ENCODE measurements at places on chromosomes 7 and 10. TPM values are rescaled to one million over a fixed set of nuclear protein-coding genes. Genes with fewer than 3 reads are reported as not detected.

DNA sequence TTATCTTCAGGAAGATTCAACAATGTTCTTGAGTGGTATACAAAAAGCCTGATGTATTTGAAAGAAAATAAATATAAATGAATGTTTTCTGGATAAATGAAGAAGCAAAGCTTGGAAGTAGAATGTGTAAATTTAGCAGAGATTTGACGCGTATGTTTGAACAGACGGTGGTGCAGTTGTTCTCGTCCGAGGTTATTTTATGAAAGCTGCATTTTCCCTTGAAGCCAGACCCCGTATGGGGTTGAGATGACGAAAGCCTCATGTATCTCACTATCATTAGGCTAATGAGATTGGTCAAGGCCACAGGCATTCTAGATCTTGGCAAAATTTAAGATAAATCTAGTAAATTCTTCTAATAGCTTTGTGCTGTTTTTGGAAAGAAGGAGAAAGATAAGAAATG, 195.2 kb downstream of the NXPH1 start:
- no peak for DNase-seq

DNA sequence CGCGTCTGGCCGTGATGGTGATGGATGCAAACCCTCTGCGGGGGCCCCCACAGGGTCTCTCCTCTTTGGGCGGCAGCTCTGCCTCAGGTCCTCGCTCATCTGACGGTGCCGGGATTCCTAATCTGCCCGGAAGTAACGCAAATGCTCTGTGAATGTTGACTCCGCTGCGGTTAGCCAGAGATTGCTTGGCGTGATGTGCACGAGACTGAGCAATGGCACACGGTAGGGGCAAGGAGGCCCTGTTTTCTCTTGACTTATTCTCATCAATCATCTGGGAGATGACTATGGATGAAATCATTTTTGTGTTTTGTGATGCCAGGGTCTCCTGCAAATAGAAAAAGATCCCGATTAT, 116.5 kb upstream of the ADAM12 start:
- DNase-seq: no peak

DNA sequence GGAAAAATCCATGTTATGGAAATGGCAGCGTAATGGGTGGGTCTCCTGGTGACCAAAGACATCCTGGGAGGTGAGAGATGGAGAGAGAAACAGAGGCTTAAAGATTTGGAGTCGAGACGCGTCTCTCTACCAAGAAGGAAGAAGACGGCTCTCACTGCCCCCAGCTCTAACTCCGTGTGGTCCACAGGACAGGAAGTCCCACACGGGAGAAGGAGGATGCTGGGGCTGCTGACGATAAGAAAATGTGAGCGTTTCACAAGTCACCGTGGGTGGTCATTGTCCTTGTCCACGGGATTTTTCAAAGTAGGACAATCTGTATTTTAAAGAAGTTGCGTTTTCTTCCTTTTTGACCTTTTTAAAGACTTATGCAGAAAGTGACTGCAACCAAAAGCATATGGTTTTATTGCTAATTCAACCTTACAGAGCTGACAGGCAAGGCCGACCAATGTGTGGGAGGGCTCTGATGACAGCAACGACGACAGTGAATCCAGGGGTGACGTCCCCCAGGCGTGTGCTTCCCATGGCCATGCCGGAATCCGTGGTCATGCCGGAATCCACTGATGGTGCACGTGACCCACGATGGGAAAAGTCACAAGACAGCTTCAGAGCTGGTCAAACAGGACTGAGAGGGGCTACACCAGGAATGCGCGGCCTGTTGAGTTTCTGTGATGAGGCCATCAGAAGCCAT, 341.2 kb downstream of the PTPRN2 start:
- DNase-seq: no peak

DNA sequence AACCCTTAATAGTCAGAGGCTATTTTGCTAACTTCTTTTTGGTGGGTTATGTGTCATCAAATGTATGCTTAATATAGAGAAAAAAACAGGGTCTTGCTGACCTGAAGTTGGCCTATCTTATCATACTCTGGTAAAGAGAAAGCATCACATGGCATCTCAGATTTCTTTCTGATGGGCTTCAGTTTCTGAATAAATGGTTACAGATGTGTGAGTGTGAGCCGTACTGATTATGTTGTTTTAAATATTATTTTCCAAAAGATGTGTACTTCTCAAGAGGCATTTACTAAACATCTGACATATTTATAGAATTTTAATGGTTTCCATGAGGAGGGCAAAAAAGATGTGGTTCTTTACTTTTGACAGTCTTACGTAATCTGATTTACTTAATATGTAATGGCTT, 28.4 kb downstream of the BBS9 start:
- no peak for DNase-seq

GRCh38 chr10:26318672-26319071, 102.1 kb downstream of the GAD2 start:
- DNase-seq: no peak

DNA sequence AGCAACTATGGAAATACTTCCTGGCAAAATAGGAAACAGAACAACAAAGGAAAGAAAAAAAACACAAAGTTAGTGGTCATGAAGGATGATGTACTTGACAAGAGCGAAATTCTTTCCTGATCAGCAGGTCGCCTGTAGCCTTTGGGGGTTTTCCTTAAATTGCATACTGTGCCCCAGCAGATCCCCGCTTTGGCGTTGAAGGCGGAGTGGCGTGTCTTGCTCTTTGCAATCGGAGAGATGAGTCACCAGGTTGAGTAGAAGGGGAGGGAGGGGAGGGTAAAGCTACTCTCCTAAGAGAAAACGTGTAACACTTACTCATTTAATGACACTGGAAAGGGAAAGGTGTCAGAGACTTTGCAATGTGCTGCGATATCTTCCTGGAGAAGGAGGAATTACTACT, 587.2 kb downstream of the SORCS1 start:
- DNase-seq: no peak

DNA sequence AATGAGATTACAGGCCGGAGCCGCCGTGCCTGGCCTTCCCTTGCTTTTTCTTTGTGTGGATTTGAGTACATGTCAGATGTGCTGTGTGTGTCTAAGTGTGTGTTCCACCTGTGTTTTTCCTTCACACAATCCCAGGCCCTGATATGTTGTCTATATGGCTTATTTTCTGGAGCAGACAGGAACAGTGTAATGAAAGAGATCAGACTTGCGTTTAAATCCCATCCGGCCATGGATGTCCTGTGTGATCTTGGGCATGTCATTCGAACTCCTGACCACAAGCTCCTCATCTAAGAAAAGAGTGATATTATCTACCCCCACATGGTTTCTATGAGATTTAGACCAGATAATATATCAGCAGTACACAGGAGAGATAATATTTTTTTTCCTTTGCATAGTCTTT, 37.2 kb downstream of the APBB1IP start:
- DNase-seq: no peak

- no peak for DNase-seq
These were observed 177.6 kb downstream of the VTI1A start for GRCh38 chr10:112624546-112625048.

GRCh38 chr10:119715628-119716505, 10.0 kb upstream of the INPP5F start:
- DNase-seq: no peak

GRCh38 chr7:110842796-110843195, 248.1 kb upstream of the LRRN3 start:
- no peak for DNase-seq

- DNase-seq: no peak
These were observed 58.0 kb downstream of the GNAT3 start for GRCh38 chr7:80453699-80454340.

DNA sequence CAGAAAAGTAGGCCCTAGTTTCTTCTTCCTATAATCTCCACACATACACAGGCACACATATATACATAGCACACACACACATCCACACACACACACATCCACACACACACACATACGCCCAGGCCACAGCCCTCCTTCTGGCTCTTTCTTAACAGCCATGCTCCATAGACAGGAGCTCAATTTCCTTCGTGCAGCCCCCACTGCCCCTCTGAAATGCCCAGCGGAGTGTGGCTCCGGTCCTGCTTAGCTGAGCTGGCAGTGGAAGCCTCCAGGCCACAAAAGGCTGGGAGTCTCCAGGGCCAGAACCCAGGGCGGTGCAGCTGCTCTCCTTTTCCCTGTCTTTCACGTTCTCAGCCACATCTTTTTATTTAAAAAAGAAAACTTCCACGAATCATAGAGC, 282.9 kb upstream of the IGFBP3 start:
- no peak for DNase-seq

GRCh38 chr10:63064706-63065105, 68.4 kb upstream of the NRBF2 start:
- no peak for DNase-seq

DNA sequence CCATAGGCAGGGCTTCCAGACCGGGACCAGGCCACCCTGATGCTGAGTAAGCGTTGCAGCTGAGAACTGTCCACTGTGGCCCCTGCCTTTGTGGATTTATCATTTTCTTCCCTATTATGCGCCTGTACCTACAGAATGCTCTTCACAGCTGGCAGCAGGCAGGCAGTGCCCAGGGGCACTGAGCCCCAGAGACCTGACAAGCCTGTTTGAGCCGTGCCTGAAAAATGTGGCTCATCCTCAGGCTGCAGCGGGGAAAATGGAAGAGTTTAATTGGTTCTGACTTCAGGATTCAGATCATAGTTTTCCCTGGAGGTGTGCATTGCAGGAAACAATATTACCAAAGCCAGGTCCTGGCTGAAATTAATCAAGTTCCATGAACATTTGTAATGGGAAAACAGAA, 200.2 kb downstream of the ZNF438 start:
- no peak for DNase-seq

DNA sequence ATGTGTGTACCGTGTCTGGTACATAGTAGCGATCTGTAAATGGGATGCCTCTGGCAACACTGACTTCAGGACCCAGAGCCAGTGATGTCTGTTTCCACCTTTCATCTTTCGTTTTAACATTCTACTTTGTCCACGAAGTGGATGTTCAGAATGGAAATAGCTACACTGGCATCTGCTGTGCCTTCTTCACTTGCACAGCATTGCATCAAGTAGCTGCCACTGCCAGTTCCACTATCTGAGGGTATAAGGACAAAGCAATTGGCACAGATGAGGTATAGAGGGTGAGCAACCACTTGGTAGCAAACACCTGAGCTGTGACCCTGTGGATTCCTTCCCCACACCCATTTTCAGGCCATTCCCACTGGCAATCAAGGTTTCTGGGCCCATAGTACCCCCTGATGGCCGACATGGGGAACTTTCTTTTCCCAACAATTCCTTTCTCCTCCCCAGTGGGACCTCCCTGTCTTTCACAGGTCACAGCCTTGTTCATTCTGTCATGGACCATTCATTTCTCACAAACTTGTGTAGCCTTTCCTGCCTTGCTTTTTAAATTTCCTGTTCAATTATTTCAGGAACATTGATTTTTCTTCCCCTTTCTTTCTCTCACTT, 4.0 kb downstream of the ITGA8 start:
- no peak for DNase-seq

- peak; percentile 21 for DNase-seq
These were observed 42.6 kb upstream of the CC2D2B start for GRCh38 chr10:95864906-95865813.

DNA sequence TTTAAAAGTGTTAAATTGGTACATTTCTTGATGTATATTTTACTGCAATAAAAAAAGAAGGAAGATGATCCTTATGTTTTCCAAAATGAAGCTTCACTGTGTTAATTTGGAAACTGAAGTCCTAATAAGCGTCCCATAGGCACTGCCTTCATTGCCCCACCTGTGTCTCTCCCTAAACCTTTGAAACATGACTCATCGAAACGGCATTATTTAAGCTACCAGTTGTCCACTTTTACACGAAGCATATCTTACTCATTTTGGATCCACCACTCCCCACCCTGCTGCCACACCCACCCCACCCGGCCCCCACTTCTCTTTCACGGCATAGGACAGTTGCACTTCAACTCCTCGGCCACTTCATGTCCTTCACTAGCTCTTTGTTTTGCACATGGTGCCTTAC, 85.5 kb downstream of the KIAA1549 start:
- DNase-seq: no peak

DNA sequence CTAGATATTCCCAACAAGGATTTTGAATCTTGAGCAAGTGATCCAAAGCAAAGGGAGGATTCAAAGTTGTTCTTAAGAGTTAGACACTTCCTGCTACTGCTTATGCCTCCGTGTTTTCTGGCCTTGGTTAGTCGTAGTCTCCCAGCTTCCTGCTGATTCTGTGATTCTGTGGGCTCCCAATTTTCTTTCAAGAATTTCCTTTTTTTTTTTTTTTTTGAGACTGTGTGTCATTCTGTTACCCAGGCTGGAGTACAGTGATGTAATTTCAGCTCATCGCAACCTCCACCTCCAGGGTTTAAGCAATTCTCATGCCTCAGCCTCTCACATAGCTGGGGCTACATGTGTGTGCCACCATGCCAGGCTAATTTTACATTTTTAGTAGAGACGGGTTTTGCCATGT, 4.4 kb upstream of the ITGB8 start:
- no peak for DNase-seq

GRCh38 chr10:62813453-62813852, 2.7 kb downstream of the EGR2 start:
- DNase-seq: no peak

- DNase-seq: no peak
These were observed 100.5 kb downstream of the FGFR2 start for GRCh38 chr10:121497513-121498470.

- no peak for DNase-seq
These were observed 215.5 kb downstream of the ZNF33B start for GRCh38 chr10:42422911-42423310.

DNA sequence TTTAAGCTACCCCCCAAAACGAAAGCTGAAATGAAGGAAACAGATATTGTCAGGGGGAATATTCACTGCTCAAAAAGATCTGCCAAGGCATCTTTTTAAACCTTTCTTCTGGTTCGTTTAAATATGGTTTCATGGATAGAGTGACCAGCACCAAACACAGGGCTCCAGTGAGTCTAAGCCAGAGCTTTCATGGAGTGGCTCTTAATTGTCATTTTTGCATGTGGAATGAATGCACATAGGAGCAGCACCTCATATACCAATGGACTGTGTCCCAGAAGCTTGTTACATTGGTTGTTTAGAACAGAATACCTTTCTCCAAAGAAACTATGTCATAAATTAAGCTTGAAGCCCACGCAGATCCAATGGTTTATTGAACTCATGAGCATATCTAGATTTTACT, 17.3 kb downstream of the MKX start:
- no peak for DNase-seq

The NPY gene
- not detected for total RNA-seq

The VWC2 gene
- total RNA-seq: not detected

The HOXA3 gene
- total RNA-seq: not detected

The OIT3 gene
- total RNA-seq: not detected

The MYL7 gene
- total RNA-seq: not detected

The CCDC172 gene
- total RNA-seq: not detected

The TMEM130 gene
- not detected for total RNA-seq

The VSIR gene
- total RNA-seq: 57.3 TPM

Measured in CD8-positive, alpha-beta T cell (primary cell).